Osteocyte (in vitro differentiated cells): ENCODE measurements at places on chromosomes 12 and 14. TPM values are rescaled to one million over a fixed set of nuclear protein-coding genes. Genes with fewer than 3 reads are reported as not detected.

The POTEG gene
- not detected in 2 replicates for total RNA-seq

The AMN gene
- total RNA-seq: 0.37 and 0.86 TPM in 2 replicates

The MYH6 gene
- total RNA-seq: not detected in 2 replicates

The ANKRD33 gene
- total RNA-seq: not detected in 2 replicates

The STAC3 gene
- total RNA-seq: 1.8 and 2.4 TPM in 2 replicates

The ASPG gene
- total RNA-seq: not detected in 2 replicates

The LRCOL1 gene
- total RNA-seq: not detected in 2 replicates

The VRTN gene
- not detected in 2 replicates for total RNA-seq

The B4GALNT3 gene
- total RNA-seq: 0.21 and 0.27 TPM in 2 replicates

The RNASE7 gene
- not detected in 2 replicates for total RNA-seq

The EXD2 gene
- total RNA-seq: 32.9 and 44.3 TPM in 2 replicates

The PRH2 gene
- total RNA-seq: not detected in 2 replicates

DNA sequence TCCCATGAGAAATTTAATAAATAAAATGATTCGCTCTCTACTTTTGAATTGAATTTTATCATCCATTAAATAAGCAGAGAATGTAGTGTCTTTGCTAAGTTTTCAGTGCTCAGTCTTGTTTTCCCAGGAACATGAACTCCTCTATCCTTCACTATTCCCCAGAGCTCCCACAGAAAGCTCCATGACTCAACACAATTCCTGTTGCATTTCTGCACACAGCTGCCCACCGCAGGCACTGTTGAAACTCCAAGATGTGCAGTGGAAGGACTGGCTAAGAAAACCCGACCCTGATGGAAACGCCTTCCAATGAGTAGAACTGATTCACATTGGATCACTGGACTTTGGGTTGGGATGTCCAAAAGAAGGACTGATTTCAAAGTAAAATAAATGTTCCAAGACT lies 202.4 kb upstream of the AMIGO2 start:
- DNase-seq: no peak

- no peak for DNase-seq
Observed at GRCh38 chr14:41830714-41831406, 224.2 kb downstream of the LRFN5 start.

DNA sequence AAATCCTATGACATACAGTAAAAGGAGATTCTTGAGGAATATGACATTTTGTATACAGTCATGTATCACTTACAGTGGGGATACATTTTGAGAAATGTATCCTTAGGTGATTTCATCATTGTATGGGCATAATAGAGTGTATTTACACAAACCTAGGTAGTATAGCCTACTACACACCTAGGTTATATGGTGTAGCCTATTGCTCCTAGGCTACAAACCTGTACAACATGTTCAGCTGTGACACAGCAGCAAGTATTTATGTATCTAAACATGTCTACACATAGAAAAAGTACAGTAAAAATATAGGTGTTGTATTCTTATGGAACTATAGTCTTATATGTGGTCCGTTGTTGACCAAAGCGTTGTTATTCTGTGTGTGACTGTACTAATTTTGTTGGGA lies 178.8 kb downstream of the FOXA1 start:
- DNase-seq: no peak

GRCh38 chr14:99725774-99726537 lies 41.9 kb downstream of the CYP46A1 start:
- DNase-seq: peak; percentile 56

DNA sequence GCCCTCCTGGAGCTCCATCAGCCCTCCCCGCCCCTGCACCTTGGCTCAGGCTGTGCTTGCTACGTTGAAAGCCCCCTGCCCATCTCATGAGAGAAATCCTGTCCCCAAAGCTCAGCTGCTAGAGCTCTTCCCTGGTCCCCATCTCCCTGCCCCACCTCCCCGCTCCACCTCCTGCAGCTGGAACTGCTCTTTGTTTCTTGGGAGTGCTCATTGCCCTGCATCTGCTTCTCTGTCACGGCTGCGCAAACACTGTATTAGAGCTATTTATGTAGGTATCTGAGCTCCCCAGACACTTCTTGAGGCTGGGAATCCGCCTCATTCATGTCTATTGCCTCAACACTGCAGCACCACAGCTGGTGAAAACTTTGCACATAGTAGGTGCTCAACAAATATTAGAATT lies 32.8 kb upstream of the PRIMA1 start:
- no peak for DNase-seq

- DNase-seq: no peak
Observed at GRCh38 chr12:132430838-132431774, 58.8 kb upstream of the FBRSL1 start.

DNA sequence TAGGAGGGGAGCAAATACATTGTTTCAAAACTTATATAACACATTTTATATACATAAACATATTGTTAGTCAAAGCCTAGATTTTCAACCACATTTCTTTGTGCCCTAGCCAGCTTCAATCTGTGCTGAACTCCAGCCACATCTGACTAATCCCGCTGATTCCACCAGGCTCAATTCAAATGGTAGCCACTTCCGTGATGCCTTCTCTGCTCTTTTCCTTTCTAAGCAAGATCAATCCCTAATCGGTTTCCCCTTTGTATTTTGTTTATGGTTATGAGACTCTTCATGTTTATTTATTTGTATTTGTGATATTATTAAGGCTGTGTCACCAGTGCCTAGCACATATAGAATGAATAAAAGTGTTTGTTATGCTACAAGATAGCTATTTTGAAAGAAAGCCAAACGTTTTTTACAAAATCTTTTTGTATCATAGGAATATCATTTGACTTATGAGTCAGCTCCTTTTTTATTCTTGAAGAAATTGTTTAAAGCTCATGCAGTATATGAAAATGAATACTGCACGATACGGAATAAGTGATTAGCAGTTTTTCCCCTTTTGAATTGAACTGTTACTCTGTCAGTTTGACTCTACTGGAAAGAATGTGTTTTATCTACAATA lies 110.2 kb downstream of the PLEKHA5 start:
- no peak for DNase-seq

DNA sequence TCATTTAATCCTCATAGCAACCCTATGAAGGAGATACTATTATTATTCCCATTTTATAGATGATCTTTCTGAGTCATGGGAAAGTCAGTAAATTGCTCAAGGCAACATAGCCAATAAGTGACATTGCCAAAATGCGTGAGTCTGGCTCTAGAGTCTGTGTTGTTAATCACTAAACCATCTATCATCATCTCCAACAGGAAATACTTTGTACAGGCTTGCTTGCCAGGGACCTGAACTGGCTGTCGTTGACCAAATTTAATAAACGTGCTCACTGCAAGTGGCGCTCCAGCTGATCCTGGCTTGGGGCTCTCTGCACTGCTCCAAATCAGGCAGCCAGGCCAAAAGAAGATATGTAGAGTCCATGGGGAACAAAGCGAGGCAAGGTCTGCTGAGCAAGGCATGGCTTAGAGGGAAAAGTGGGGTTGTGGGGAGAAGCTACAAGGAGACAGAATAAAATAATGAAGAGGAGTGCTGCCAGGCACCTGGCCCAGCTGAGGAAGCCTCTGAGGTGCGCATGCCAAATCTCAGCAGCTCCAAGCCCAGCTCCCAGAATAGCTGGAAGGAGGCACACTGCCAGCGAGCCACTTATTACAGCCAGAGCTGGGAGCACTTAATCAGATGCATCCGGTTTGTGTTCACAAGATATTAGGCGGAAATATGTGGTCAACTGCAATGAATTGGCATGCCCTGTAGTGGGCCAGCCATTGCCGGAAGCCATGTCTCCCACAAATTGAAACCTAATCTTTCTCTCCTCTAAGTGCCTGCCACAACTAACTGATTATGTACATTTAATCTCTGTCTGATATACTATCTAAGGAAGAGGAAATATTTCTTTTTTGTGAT lies 43.3 kb upstream of the PTPRO start:
- no peak for DNase-seq

- DNase-seq: no peak
Observed at GRCh38 chr12:2152134-2152533, 99.3 kb downstream of the CACNA1C start.

GRCh38 chr14:24861083-24861630 lies 188.8 kb downstream of the STXBP6 start:
- no peak for DNase-seq

DNA sequence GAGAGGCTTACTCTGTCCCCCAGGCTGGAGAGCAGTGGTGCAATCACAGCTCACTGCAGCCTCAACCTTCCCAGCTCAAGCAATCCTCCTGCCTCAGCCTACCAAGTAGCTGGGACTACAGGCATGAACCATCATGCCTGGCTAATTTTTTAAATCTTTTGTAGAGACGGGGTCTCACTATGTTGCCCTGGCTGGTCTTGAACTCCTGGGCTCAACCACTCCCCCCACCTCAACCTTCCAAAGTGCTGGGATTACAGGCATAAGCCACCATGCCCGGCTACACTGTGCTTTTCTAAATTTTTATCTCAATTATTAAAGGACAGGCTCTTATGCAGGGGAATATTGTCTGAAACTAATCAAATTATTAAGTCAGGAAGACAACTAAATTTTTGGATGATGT lies 44.6 kb downstream of the EML1 start:
- DNase-seq: no peak

GRCh38 chr12:24584032-24584675 lies 364.7 kb downstream of the BCAT1 start:
- no peak for DNase-seq

DNA sequence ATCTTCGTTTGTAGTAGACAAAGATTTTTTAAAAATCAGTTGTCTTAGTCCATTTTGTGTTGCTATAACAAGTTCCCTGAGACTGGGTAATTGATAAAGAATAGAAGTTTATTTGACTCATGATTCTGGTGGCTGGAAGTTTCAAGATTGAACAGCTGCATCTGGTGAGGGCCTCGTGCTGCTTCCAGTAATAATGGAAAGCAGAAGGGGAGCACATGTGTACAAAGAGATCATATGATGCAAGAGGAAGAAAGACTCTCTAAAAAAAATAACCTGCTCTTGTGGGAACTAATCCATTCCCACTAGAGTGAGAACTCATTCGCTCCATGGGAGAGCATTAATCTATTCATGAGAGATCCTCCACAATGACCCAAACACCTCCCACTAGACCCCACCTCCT lies 24.8 kb downstream of the MUCL1 start:
- DNase-seq: no peak

DNA sequence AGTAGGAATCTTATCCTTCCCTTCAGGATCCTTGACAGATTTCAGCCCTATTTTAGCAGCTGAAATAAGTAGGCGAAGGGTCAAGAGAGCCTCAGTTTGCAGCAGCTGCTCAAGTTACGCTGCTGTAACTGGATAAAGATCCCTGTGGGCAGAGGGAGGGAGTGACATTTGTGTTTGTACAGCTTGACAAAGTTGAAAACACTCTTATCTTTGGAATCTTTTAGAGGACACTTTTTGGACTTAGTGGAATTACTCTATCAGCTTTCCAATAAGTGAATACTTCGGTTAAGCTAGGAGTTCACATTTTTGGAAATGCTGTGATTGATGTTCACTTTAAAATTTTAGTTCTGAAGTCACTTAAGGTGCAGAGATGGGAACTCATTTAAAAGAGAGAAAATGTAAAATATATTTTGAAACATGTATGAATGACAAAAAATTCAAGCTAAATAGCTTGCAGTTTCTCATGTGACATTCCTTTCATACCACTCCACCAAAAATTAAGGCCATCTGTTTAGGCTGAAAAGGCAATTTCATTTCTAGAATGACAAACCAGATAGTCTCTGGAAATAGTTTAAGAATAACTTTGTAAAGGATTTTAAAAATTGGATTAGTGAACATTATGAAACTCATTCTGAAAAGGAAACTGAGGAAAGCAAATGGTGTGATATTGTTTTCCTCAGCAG lies 55.2 kb downstream of the SLC38A4 start:
- DNase-seq: no peak

- DNase-seq: no peak
Observed at GRCh38 chr12:33634544-33634943, 194.9 kb upstream of the SYT10 start.

DNA sequence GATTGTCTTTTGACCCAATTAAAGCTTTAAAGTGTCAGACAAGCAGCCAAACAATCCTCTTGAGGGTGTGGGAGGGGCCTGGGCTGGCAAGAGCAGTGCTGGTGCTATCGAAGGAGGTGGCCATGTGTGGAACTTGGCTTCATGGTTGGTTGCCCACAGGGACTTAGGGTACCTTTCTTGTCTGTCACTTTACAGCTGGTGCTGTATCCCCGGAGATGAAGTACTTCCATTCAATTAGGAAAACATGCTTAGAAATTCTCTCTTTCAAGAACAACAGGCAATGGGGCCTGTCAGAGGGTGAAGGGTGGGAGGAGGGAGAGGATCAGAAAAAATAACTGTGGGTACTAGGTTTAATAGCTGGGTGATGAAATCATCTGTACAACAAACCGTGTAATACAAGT lies 86.5 kb downstream of the DAAM1 start:
- no peak for DNase-seq

DNA sequence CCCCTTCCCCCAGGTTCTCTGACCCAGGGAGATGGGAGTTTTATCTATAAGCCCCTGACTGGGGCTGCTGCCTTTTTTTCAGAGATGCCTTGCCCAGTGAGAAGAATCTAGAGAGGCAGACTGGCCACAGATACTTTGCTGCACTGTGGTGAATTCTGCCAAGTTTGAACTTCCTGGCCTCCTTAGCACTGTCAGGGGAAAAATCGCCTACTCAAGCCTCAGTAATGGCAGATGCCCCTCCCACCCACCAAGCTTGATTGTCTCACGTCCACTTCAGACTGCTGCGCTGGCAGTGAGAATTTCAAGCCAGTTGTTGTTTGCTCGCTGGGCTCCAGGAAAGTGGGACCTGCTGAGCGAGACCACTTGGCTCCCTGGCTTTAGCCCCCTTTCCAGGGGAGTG lies 31.7 kb downstream of the KLRK1 start:
- no peak for DNase-seq

DNA sequence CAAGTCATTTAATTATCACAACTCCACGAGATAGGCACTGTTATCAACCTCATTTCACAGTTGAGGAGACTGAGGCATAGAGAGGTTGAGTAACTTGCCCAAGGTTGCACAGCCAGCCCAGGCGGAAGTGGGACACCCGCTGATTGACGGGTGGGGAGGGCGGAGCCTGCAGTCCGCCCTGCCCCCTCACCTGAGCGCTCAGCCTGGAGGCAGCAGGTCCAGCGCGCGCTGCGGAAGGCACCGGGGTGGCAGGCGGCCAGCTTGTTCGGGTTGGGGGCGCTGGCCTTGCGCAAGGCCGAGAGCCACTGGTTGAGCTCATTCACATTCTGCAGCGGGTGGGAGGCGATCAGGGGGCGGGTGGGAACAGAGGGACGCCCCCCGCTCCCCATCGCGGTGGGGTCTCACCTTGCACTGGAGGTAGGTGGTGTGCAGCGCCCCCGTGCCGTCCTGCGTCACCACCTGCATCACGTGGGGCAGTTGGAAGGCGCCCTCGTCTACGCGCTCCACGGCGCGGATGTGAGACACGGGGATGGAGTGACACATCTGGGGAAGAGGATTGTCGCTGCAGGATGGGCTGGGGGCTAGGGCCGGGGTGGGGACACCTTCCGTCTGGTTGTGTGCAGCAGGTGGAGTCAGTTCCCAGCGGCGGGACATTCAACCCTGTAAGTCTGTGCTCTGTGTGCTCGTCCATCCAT lies 31.7 kb downstream of the RASAL1 start:
- DNase-seq: no peak

- no peak for DNase-seq
Observed at GRCh38 chr12:9782547-9783382, 22.1 kb upstream of the CD69 start.

DNA sequence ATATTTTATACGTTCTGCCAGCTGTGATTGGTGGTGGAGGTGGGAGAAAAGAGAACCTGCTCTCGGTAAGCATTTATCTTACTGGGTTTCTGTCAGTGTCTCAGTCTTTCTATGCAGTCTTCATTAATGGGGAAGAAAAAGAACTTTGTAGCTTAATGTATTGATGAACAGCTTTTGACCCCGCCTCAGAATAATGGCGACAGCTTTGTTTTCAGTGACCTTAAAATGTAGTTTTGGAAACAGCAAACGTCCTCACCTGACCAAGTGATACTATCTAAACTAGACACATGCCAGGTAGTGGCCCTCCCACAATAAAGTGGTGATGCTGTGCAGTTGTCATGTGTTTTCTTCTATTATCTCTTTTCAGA lies 1.4 kb downstream of the DACT1 start:
- no peak for DNase-seq
